ENCODE measurements at places on chromosomes 1 and 21.

GRCh38 chr1:76955652-76956051 lies 88.4 kb downstream of the ST6GALNAC5 start:
- DNase-seq = peak; percentile 47

DNA sequence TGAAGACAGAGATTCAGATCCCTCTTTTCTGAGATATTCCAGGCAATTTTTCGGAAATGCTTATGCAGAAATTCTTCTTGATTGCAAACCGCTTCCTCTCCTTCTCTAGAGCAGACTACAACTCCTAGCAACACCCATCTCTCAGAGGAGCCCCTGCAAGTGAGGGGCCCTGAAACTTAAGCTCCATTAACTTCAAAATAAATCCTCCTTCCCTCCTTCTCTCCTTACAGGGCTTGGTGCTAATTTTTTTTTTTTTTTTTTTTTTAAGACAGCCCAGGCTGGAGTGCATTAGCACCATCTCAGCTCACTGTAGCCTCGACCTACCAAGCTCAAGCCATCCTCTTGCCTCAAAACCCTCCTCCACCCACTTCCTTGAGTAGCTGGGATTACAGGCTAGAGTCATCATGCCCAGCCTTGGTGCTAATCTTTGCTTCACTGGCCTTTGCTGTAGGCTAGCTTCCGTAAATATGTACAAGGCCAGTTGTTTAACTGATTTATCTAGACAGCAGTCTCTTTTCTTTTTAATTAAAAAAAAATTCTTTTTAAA lies 30.2 kb upstream of the SFPQ start:
- DNase-seq = no peak

- DNase-seq = no peak
These were observed 717.0 kb upstream of the TMPRSS15 start for GRCh38 chr21:19120591-19120990.

GRCh38 chr1:4924356-4924755 lies 269.9 kb downstream of the AJAP1 start:
- DNase-seq = no peak

GRCh38 chr1:213623862-213624261 lies 363.9 kb upstream of the PROX1 start:
- DNase-seq = no peak

DNA sequence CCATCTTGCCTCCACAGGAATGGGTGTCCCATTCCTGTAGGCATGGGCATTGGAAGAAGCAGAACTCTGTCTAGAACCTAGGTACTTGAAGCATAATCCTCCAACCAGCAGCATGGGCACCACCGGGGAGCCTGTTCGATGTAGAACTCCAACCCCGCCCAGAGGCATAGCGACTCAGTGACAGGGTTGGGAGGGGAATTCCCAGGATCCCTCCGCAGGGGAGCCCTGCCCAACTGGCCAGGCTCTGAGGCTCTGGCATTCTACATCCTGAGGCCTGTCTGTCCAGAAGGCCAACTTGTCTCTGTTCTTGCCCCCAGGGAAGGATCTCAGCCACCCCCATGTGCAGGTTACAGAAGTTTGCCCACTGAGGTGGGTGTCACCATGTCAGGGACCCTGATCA lies 38.2 kb downstream of the CACNA1S start:
- no peak for DNase-seq

GRCh38 chr1:246262281-246262680 lies 244.8 kb downstream of the SMYD3 start:
- DNase-seq = no peak

DNA sequence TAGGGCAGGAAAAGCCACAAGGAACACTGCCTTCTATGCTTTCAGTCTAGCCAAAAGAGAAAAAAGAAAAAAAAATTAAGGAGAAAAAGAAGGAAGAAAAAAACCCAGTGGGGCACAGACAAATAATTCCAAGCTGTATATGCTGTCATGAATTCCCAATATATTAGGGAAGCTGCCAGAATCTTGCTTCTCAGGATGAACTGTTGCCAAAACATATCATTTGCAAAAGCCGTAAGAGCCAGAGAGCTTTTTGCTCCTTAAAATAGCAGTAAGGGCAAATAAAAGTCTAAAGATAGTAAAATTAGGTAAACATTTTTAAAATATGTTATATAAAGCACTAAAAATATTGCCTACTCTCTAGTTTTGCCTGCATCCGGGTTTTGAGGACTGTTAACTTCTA lies 52.1 kb downstream of the PGM1 start:
- peak; percentile 37 for DNase-seq

DNA sequence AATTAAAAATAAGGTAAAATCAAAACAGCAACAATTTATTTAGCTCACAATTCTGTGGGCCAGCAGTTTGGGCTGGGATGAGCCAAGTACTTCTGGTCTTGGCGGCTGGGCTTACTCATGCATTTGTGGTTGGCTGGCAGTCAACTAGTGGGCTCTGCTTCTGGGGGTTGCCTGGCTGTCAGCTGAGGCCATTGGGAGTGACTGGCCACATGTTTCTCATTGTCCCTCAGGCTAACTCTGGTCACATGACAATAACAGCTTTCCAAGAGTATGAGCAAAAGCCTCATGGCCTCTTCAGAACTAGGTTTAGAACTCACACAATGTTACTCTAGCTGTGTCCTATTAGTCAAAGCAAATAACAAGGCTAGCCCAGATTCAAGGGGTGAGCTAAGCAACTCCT lies 15.6 kb upstream of the CHIA start:
- DNase-seq = peak; percentile 39

Data from fibroblast of skin of right biceps (primary cell).